C1 segment of cervical spinal cord (tissue), 14 donors: ENCODE measurements at places on chromosomes 4 and X.

- DNase-seq, result no peak
Measured at GRCh38 chr4:153160821-153161220, 43.4 kb upstream of the TRIM2 start.

DNA sequence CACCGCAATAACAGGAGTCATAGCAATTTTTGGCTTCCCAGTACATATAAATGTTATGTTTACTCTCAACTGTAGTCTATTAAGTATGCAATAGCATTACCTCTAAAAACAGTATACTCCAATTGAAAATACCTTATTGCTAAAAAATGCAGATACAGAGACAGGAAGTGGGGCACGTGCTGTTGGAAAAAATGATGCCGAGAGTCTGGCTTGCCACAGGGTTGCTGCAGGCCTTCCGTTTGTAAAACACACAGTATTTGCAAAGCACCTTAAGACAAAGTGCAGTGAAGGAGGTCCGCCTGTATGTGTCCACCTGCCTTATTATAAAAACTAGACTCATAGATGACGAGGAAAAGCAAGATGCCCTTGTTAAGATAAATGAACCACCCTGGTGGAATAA is 23.5 kb downstream of the CD99 start:
- DNase-seq, result no peak

- DNase-seq, result no peak
Measured at GRCh38 chrX:150240643-150240970, 122.5 kb upstream of the MAMLD1 start.

DNA sequence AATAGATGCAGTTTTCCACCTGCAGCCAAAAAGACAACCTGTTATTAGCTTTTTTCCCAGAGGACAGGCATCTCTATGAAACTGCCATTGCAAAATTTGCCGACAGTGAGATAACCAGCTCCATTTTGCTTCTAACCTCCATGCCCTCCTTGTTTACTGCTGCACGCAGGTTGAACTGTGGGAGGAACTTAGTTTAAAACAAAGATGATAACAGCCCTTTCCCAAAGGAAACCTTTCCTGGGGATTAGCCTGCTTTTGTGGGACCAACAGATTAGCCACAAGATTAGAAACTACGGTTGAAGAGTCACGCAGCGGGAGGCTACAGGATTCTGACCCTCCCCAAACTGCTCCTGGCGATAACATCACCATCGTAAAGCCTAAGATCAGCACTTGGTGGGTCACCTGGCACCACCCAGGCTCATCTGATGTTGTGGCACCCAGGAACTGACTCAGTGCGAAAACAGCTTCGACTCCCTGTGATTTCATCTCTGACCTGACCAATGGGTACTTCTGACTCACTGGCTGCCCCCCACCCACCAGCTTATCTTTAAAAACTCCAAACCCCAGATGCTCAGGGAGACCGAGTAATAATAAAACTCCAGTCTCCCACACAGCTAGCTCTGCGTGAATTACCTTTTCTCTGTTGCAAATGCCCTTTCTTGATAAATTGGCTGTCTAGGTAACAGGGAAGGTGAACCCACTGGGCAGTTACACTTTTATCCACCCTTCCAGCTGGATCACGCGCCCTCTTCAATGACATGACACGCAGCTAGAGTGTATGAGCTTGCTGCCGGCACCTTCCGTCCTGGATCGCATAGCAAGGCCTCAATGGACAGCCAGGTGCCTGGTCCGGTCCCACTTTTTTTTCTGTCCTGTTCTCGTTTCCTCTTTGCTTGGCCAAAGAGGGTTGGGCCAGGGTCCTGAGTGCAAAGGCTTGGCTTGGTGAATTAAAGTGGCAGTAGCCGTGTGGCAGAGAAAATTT is 27.2 kb downstream of the NOP14 start:
- DNase-seq, result no peak

- no peak for DNase-seq
Measured at GRCh38 chrX:152635941-152636340, 1.8 kb upstream of the GABRQ start.

DNA sequence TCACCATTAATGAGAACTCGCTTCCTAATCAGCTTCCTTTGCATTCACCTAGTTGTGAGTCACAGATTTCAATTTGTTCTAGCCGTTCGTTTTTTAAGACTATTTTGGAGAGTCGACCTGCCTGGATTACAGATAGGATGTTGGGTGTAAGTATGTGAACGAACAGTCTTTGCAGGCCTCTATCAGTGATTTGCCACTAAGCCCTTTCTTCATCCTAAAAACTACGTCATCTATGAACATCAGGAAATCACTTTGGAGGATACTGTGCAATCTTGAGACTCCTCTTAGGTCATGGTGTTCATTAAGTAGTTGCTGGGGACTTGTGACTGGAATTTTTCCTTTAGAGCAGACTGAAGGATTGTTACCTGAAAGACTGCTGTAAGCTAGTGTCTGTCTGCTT is 1.1 kb downstream of the POLA1 start:
- DNase-seq, result no peak

- no peak for DNase-seq
Measured at GRCh38 chrX:98331407-98331806, 1447.7 kb downstream of the RPA4 start.

DNA sequence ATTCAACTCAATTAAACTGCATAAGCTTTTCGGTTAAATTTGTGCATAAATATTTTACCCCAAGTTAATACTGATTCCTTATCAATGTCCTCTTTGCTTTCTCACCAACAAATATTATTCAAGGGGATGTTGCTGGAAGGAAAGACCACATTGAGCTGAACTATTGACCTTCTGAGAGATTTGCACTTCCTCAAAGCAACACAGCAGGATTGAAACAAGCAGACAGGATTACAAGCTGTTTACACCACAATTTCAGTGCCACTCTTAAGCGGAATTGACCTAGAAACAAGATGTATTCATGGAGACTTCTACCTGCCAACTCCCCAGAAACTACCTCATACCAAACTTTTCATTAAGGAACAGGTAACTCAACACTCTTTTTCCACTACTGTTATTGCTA is 96.5 kb upstream of the DUSP21 start:
- DNase-seq, result no peak

DNA sequence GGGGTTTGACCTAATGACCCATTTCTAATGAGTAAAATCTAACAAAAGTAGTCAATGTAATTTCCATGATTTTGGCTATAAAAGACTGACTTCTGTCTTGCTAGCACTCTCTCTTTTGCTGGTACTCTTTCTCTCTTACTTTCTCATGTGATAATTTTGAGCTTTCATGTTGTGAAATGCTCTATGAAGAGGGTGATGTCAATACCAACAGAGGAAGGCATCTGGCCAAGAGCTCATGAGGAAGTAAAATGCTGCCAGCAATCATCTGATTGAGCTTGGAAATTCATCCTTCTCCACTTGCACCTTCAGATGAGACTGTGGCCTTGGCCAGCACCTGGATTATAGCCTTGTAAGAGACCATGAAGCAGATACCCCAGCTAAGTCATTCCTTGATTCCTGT is 347.7 kb downstream of the HS3ST1 start:
- no peak for DNase-seq

GRCh38 chrX:48498374-48498809 is 10.4 kb upstream of the PORCN start:
- DNase-seq, result no peak

GRCh38 chrX:129634541-129634940 is 20.2 kb downstream of the APLN start:
- no peak for DNase-seq

DNA sequence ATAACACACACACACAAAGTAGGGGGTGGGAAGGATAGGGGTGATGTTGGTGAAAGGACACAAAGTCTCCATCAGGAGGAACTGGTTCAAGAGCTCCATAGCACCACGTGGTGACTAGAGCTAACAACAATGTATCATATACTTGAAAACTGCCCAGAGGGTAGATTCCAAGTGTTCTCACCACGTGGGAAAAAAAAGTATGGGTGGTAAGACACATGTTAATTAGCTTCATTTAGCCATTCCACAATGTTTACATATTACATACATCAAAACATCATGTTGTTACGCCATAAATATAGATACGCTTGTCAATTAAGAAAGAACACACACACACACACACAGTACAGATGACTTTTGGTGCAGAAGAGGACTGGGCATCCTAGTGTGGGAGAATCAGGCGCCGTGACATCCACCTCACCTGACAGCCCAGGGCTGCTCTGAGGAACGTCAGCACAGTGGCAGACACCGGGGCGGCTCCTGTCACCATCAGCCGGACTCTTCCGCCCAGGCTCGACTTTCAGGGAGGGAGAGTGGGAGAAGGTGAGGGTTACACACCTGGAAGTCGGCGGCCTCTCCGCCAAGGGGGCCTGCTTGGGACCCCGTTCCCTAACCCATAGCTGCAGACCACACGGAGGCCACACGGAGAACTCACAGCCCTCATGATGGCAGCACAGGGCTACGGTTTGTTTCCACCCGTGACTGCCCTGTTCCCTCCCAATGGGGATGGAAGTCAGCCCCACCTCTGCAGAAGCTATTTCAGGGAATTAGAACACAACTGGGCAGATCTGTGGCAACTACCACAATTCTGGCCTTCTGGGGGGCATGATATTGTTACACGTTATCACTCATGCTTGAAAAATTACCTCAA is 31.8 kb upstream of the CENPU start:
- no peak for DNase-seq

- DNase-seq, result peak; percentile 13
Measured at GRCh38 chr4:13483136-13483767, 888 bp downstream of the RAB28 start.

GRCh38 chr4:75715105-75715799 is 9.1 kb upstream of the USO1 start:
- DNase-seq, result no peak

- no peak for DNase-seq
Measured at GRCh38 chr4:10180927-10181744, 64.5 kb upstream of the WDR1 start.

- no peak for DNase-seq
Measured at GRCh38 chr4:81258841-81259550, 44.0 kb upstream of the PRKG2 start.

- DNase-seq, result no peak
Measured at GRCh38 chrX:4550018-4550417, 836.6 kb upstream of the PRKX start.

DNA sequence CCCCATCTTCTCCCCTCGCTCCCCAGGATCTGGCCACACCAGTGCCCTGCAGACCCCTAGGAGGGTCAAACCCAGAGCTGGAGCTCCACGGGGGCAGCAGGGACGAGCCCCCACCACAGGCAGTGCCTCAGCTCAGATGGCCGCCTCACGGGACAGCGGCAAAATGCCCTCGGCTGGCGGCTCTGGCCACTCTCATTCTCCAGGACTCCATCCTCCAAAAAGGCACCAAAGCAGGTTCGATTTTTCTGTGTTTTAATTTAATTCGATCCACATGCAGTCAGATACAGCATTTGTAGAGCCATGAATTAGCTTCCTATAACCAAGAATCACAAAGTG is 8.3 kb downstream of the FAM53A start:
- DNase-seq, result no peak

DNA sequence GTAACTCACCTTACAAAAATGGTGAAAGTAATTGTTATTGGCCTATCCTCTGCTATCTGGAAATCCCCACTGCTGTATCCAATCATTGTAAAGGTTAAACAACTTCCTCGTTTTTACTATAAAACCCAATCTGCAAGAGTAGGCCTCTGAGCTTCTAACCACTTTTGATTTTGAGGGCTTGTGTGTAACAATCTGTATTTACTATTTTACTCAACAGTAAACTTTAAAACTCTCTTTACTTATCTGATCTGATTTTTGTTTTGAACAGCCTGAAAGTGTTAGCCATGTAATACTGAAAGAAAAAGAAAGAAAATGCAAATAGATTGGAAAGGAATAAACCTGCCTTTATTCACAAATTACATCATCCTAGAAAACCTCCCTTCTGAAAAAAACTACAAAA is 63.1 kb downstream of the SLC10A7 start:
- DNase-seq, result no peak

- no peak for DNase-seq
Measured at GRCh38 chr4:88953400-88953799, 103.6 kb downstream of the FAM13A start.

DNA sequence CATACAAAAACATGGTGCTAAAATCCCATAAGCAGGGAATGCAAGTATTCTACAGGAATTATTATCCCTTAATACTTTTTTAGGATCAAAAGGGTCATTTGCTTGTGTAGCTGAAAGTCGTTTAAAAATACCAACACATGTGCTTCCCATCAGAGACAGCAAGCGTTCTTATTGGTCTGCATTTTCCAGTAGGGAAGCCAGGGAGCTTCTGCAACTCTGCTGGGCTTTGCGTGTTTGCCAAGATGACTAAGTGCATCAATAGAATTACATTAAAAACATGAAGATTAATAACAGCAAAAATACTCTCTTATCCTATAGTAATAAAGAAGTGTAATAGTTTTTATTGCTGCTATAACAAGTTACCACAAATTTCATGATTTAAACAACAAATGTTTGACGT is 111.2 kb downstream of the QDPR start:
- no peak for DNase-seq

DNA sequence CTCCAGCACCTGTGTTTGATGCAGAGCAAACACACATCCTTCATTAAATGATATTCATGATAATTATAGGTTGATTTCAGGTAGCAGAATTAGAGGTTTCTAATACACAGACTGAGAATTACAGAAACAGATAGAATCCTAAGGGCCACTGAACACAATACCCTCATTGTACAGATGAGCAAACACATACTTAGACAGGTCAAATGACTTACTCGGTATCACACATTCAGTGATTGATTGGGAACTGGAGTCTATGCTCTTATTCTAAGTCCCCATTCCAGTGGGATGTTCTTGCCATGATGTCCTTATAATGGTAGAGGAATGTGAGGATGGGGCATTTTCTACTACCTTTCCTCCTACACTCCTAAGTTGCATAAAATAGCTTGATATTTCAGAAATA is 70.8 kb downstream of the DCAF8L1 start:
- DNase-seq, result no peak

GRCh38 chr4:153502584-153502983 is 36.4 kb downstream of the TMEM131L start:
- no peak for DNase-seq

- DNase-seq, result no peak
Measured at GRCh38 chr4:68995292-68995691, 43.7 kb upstream of the UGT2A3 start.

- no peak for DNase-seq
Measured at GRCh38 chr4:22389240-22389870, 126.5 kb downstream of the ADGRA3 start.

DNA sequence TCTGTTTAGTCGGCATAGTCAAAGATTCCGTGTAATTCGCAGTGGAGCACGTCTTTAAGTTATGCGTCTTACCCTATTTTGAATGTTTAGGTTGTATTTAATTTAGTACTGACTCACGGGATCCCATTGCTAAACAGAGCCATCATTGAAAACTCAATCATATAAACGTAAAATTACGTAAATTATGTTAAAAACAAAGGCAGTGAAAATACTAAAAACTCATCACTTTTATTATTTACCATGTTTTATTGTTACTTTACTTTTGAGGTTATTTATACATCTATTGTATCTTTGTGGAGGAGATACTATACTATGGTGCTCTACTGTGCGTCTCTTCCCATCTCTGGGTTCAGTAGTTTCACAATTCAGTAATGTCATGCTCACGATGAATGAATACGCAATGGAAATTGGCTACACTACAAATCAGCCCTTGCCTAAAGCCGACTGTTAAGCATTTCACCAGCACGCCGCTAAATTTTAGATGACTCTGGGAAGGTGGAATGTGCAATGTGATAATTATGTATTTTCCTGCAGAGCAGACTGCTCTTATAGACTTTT is 944 bp downstream of the FUNDC2 start:
- DNase-seq, result no peak
